Activated naive CD4-positive, alpha-beta T cell (primary cell): ENCODE measurements at places on chromosomes 1 and 21.

DNA sequence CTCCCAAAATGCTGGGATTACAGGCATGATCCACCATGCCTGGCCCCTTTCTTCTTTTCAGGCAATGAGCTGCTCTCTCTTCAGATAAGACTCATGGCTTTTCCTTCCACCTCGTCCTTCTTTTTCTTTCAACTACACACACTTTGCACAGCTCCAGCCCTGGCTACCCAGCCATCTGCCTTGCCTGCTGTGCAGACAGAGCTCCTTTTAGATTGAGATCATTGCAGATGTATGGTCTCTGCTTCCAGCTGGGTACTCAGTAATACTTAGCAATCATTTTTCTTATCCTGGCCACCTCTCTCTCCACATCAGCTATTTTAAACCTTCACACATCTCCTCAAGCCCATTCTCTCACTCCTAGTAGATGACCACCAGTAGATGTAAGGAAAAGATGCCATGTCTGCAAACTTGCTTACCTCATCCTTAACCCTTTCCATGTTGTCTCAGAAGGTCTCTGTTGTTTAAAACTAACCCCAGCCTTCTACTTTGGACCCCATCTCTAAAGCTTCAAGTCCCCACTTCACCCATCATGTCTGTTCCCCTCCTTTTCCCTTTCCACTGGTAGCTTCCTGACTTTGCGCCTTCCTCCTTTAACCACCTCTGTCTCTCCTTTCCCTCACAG is 7.3 kb downstream of the RAB4A start:
- DNase-seq, result no peak

GRCh38 chr1:194194724-194195123 is 1008.3 kb upstream of the B3GALT2 start:
- DNase-seq, result no peak

GRCh38 chr1:243639027-243639658 is 210.9 kb downstream of the AKT3 start:
- DNase-seq, result no peak

DNA sequence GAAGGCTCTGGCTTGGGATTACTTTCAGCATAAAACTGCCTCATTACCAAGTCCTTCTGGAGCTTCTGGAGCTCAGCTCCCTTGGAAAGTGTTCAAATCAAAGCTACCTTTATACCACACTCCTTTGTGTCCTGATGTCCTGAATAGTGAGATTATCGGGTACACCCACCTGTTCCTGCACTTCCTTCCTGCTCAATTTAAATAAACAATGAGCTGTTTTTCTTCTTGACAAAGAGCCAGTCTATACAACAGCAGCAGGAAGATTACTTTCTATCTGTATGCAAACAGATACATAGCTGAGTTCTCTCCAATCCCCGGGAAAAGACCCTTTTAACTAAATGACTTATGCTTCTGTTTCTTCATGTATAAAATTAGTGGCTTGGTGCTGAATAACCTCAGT is 258.0 kb upstream of the FMN2 start:
- no peak for DNase-seq

DNA sequence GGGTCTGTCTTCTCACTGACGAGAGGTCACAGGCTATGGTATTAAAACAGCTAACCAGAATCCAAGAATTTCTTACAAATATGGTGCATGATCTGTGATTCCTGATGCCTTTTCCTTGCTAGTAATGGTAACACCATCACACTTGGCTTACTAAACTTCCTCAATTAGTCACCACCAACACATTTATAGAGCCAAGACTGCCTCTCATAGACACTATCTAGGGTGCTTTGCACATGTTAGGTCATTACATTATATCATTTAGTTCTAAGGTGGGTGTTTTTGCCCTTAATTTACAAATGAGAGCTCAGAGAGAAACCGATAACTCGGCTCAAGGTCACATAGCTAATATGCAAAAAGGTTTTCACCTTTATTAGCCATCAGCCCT is 8.7 kb downstream of the KIF21B start:
- no peak for DNase-seq

DNA sequence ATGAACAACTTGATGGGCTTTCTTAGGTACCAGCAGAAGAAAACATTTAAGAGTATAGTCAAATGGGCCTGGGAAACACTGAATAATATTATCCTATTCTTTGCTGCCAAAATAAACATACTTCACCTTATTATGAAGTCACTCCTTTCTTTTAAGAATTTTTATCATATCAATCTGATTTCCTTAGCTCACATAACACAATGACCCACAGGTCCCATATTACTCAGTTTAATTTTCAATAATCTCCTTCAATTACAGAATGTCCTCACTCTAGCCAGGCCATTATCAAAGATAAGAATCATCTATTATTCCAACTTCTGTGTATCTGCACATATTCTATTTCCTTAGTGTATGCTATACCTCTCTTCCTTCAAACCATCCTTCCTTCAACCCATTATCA is 63.0 kb downstream of the PIGK start:
- DNase-seq, result no peak

GRCh38 chr1:224205438-224205840 is 22.4 kb downstream of the DEGS1 start:
- DNase-seq, result no peak

GRCh38 chr1:15362737-15363128 is 47.0 kb upstream of the EFHD2 start:
- no peak for DNase-seq
